ENCODE measurements at places on chromosomes 3 and 15. TPM values are rescaled to one million over a fixed set of nuclear protein-coding genes. Genes with fewer than 3 reads are reported as not detected.

UNC45A gene
- total RNA-seq: 47.7 TPM

FBXO40 gene
- not detected for total RNA-seq

ALS2CL gene
- 13.0 TPM for total RNA-seq

XXYLT1 gene
- 9.6 TPM for total RNA-seq

DPPA4 gene
- not detected for total RNA-seq

TTBK2 gene
- 24.9 TPM for total RNA-seq

CCR3 gene
- total RNA-seq: not detected

CCR1 gene
- total RNA-seq: 7.4 TPM

GASK1A gene
- total RNA-seq: 55.3 TPM

SLC51A gene
- total RNA-seq: not detected

GHSR gene
- not detected for total RNA-seq

ASB14 gene
- not detected for total RNA-seq

ATP8B4 gene
- total RNA-seq: 14.4 TPM

SLC9A9 gene
- total RNA-seq: 11.1 TPM

ZIC4 gene
- 0.21 TPM for total RNA-seq

IL20RB gene
- total RNA-seq: 40.0 TPM

ITIH4 gene
- 5.4 TPM for total RNA-seq

STAC gene
- 4.2 TPM for total RNA-seq

PHLDB2 gene
- 91.3 TPM for total RNA-seq

TMCO5A gene
- total RNA-seq: not detected

XRN1 gene
- total RNA-seq: 23.4 TPM

MAGEL2 gene
- total RNA-seq: 0.20 TPM

DZIP1L gene
- total RNA-seq: 41.5 TPM

MINAR1 gene
- total RNA-seq: 0.60 TPM

UQCC5 gene
- total RNA-seq: 4.2 TPM

SLCO2A1 gene
- 10.7 TPM for total RNA-seq

FGF7 gene
- total RNA-seq: 135 TPM

GPR87 gene
- not detected for total RNA-seq

CYP11A1 gene
- 4.7 TPM for total RNA-seq

MYEF2 gene
- total RNA-seq: 26.8 TPM

TRPM1 gene
- total RNA-seq: not detected

SOX14 gene
- not detected for total RNA-seq

IQCF5 gene
- total RNA-seq: not detected

HRG gene
- total RNA-seq: not detected

NAALADL2 gene
- total RNA-seq: 10.8 TPM

DAZL gene
- total RNA-seq: not detected

GCNT3 gene
- total RNA-seq: not detected

SLC49A4 gene
- total RNA-seq: 27.3 TPM

PTH1R gene
- total RNA-seq: 13.3 TPM
